ENCODE measurements at places on chromosomes 1 and 21.

- DNase-seq = no peak
Measured at GRCh38 chr1:214623430-214623829, 20.4 kb downstream of the CENPF start.

GRCh38 chr1:225119307-225119706 lies 189.8 kb downstream of the DNAH14 start:
- DNase-seq = no peak

GRCh38 chr1:186577216-186577615 lies 103.0 kb downstream of the PTGS2 start:
- DNase-seq = no peak

DNA sequence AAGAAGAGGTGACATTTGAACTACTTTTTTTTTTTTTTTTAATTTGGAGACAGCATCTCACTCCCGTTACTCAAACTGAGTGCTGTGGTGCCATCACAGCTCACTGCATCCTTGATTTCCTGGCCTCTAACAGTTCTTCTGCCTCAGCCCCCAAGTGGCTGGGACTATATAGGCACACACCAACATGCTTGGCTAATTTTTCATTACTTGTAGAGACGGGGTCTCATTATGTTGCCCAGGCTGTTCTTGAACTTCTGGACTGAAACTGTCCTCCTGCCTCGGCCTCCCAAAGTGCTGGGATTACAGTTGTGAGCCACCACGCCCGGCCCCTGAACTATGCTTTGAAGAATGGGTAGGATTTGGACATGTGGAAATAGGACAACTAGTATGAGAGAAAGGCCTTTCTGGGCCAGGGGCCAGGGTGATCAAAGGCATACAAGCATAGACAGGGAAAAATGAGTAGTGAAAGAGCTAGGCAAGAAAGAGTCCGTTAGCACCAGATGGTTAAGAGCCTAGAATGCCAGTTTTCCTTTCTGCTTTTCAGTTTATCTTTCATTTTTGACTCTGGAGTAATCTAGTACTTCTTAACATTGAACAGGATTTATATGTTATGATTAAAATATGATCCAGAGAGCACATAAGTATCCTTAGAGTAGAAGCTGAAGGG lies 6.3 kb downstream of the RABGAP1L start:
- DNase-seq = no peak

DNA sequence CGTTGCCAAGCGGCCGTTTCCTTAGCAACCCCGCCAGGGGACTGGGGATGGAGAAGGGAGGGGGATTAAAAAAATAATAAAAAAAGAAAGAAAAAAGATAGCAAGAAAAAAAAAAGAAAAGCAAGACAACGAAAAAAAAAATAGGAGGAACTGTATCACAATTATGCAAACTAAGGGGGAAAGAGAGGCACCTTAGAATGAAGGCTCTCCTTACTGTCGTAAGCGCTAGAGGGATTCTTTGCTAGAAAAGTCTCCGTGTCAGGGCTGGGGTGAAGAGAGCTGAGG lies 625 bp upstream of the NEGR1 start:
- no peak for DNase-seq

DNA sequence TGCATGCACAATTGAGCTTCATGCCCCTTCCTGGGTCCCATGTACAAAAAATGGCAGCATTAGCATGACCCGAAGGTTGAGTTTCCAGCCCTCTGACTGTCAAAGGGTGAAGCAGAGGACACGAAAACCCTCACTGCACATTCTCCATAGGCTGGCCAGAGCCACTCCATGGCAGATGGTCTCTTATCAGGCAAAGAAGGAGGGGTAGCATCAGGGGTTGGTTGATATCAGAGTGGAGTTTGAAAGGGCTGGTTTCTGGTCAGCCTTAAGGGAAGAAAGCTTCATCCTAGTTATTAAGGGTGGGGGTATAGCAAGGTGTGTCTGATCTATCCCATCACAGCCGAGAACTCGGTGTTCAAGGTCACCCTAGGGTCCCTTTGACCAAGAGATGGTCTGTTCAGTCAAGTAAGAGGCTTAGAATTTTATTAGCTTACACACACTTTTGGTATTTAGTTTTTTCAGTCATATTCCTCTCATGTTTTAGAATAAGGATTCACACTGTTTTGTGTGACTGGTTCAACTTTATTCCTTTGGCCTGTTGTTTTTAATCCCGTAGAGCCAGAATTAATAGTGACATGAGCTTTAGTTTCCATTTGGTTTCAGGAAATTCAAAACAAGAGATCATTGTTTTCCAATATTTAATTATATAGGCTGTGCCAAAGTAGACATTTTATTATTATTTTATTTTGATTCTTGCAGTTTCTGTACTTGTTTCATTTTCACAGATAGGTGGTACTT lies 199.9 kb upstream of the FMN2 start:
- no peak for DNase-seq

DNA sequence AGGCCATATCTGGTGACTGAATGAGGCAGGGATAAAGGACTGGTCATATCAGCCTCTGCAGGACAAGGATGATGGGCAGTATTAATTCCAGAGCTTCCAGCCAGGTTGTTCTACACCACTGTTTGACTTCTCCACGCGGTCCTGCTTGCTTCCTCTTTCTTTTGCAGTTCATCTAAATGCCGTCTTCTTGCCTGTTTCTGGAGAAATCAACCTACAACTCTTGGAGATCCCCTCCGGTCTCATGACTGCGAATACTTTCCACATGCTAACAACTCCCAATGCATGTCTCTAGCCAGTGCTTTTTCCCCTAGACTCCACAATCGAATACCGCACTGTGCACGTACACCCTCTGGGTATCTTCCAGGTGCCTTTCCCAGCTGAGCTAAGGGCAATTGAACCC lies 14.1 kb upstream of the TIAM1 start:
- no peak for DNase-seq

DNA sequence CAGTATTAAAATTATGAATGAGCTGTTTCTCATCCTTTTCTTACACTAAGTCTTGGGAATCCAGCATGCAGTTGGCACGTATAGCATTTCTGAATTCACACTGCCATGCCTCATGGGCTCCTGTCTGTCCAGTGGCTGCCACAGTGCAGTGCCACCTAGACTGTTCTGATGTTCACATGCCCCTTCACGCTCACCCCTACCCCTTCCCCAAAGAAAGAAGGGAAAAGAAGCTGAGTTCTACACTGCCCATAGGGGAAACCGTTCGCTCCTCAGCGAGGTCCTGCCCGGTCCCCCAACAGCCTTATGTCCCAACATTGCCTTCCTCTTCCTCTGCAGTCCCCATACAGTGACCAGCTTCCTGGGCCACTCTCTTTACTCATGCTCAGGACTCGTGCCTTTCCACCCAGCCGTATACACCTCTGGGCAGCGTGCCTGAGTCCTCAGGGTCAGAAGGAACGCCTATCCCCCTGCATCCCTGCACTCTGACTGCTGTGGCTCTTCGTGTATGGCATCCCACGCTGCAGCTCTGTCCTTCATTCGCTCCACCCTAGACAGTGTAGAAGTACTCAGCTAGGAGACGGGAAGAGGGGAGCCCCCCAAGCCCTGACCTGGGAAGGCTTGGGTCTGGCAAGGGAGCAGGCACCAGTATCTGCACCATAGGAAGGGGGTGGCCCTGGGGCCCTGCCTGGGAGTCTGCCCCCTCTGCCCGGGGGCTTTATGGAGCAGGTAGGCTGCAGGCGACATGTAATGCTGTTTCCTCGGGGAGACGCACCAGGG lies 24.1 kb upstream of the ARF1 start:
- DNase-seq = no peak

Data from HuH-7 (cell line).